Common myeloid progenitor, CD34-positive (primary cell): ENCODE measurements at places on chromosomes 3 and 15.

DNA sequence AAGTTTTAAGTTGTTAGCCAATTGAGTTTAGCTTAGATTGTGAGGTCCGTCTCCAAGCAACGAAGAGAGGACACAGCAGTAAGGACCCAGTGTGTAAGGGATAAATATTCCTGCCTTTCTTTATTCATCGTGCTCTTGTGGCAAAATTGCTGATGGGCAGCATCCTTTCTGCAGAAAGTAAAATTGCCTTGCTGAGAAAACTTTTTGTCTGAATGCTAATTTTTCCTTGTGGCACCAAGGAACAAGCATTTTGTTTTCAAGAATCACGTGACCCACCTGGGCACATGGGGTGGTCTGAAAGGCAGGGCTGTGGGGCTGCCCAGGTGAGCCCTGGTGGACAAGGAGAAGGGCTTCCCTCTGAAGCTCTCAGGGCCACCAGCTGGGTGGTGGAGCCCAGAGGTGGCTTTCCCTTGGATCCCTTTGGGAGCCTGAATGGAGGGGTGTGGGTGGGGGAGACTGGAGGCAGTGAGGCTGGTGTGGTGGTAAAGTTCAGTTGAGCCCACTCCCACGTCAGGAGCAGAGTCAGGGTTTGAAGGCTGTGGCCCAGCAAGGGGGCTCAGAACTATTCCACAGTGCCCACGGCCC lies 24.0 kb upstream of the TMCC1 start:
- peak; percentile 47 for DNase-seq

DNA sequence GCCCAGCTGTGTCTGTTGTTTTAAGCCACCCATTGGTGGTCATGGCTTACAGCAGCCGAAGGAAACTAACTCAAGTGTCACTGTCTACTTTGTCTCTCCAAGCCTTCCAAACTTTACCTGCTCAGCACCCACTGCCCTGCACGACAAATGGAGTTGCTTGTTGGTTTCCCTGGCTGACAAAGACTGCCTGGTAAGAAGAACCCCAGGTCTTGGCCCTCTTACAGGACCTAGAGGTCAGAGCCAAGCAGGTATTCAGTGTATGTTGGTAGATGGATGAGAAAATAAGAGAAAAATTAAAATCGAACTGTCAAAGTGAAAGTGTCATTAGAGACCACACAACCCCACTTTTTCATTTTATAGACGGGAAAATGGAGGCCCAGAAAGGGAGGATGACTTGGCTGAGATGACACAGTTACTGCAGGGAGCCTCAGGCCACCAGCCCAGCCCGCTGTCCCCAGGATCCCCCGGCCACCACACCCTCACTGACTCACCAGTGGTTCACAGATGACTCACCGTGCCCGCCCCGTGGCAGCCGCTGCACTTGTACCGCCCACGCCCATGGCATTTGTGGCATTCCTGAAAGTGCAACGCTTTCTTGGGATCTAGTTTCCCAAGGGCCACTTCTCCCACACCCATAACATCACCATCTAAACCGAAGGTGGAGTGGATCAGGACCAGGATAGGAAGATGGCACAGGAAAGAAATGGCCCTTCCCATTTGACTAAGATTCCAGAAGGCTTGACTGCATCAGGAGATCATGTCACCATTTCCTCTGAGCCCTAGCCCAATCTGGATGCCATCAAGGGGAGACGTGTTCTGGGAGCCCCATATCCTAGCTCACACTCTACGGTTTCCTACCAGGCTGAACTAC lies 15.2 kb downstream of the SSUH2 start:
- DNase-seq, result peak; percentile 24

- DNase-seq, result no peak
Observed at GRCh38 chr3:180881065-180881801, 31.2 kb upstream of the FXR1 start.

GRCh38 chr3:185320949-185321348 lies 42.0 kb upstream of the MAP3K13 start:
- DNase-seq, result no peak

DNA sequence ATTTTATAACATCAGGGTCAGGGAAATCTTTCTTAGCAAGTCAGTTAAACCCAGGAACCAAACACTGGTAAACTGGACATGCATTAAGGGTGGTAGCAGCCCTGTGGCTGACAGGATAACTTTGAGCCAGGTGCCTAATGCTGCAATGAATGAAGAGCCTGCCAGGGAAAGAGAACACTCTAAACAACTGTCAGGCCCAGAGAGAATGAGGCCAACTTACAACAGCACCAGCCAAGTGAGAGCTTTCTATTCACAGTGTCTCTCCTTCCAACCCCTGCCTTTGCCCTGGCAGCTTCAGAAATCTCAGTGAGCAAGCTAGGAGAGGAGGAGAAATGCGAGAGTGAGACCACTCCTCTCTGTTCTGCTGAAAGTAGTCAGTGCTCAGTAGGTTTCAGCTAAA lies 50.4 kb upstream of the ATP2C1 start:
- no peak for DNase-seq
